MCF 10A (cell line): ENCODE measurements at places on chromosomes 2 and 18. TPM values are rescaled to one million over a fixed set of nuclear protein-coding genes. Genes with fewer than 3 reads are reported as not detected.

- H3K27ac ChIP-seq: no peak overlapping the region
- no peak overlapping the region for H3K4me3 ChIP-seq
- H3K27me3 ChIP-seq: no peaks in the 10 kb centered on the region
- no peaks in the 10 kb centered on the region for H3K36me3 ChIP-seq
These were observed 382.2 kb upstream of the TRIB2 start for GRCh38 chr2:12334412-12334966.

Gene IL36RN
- total RNA-seq: not detected in 2 replicates

DNA sequence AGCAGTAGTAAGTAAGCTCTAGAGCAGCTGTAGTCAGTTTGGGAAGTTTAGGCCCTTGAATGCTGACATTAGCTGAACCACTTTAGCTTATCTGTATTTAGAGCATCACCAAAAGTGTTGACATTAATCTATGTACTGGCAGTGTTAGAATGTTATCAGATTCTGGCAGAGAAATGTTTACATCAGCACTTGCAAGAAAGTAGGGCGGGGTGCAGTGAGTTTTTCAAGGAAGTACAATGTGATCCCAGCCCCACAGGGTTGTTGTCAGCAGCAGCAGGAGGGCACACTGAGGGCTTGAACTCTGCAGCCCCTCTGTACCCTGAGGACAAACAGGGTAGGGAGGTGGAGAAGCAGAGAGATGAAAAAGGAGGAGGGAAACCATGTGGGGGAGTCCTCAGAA lies 35.5 kb upstream of the RMP24 start:
- peaks cover 11% of the 10 kb centered on the region for H3K36me3 ChIP-seq
- no peak for DNase-seq
- peaks cover 17% of the 10 kb centered on the region for H3K4me1 ChIP-seq
- no peak overlapping the region for H3K4me3 ChIP-seq
- no peak overlapping the region for H3K27ac ChIP-seq

DNA sequence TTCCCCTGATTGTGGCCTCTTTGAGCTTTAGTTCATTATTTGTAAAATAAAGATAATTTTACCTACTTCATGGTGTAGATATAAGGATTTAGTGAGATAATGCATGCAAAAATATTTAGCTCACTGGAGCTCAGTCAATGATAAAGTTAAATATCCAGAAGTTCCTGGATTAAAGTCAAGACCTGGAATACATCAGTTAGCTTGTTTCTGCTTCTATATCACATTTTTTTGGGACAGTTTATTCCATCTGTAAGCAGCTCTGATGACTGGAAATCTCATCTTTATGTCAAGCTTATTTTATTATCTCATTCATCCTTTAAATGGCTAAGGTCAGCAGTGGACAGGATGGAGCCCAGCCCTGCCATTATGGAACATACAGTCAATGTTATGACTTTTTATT lies 152.0 kb downstream of the EVA1A start:
- no peaks in the 10 kb centered on the region for H3K4me1 ChIP-seq
- peaks cover 99% of the 10 kb centered on the region for H3K27me3 ChIP-seq
- no peak for DNase-seq
- peaks cover 7% of the 10 kb centered on the region for H3K36me3 ChIP-seq
- no peak overlapping the region for H3K4me3 ChIP-seq
- no peak overlapping the region for H3K27ac ChIP-seq

Gene VIL1
- total RNA-seq: not detected in 2 replicates

- no peaks in the 10 kb centered on the region for H3K4me1 ChIP-seq
- no peak for DNase-seq
- no peak overlapping the region for H3K4me3 ChIP-seq
- no peaks in the 10 kb centered on the region for H3K36me3 ChIP-seq
These were observed 5.6 kb upstream of the ACYP2 start for GRCh38 chr2:54109848-54110247.

GRCh38 chr2:104762031-104762430 lies 91.9 kb upstream of the POU3F3 start:
- no peaks in the 10 kb centered on the region for H3K27me3 ChIP-seq
- H3K27ac ChIP-seq: no peak overlapping the region
- no peaks in the 10 kb centered on the region for H3K36me3 ChIP-seq
- H3K4me3 ChIP-seq: no peak overlapping the region
- H3K4me1 ChIP-seq: peaks cover 11% of the 10 kb centered on the region
- no peak for DNase-seq

Gene ANKRD30B
- not detected in 2 replicates for total RNA-seq

Gene LCT
- total RNA-seq: not detected in 2 replicates

Gene MLPH
- total RNA-seq: 27.1 and 28.5 TPM in 2 replicates
